ENCODE measurements at places on chromosomes 6 and 20. TPM values are rescaled to one million over a fixed set of nuclear protein-coding genes. Genes with fewer than 3 reads are reported as not detected.

- DNase-seq: peak; percentile 92
Observed at GRCh38 chr6:21588481-21589351, 4.8 kb upstream of the SOX4 start.

DNA sequence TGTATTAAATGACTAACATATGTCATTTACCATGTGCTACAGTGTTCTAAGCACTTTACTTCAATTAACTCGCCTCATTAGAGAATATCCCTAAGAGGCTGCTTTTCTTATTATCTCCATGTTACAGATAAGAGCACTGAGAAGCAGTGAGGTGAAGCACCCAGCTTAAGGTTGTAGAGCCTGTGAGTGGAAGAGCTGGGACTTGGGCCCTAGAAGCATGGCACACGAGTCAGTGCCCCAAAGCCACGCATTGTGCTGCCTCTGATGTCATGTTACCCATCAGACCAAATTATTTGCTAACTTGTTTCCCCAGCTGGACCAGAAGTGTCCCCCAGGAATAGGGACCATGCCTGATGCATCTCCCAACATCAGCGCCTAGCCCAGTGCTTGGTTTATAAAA, 34.1 kb downstream of the POFUT1 start:
- no peak for DNase-seq

DNA sequence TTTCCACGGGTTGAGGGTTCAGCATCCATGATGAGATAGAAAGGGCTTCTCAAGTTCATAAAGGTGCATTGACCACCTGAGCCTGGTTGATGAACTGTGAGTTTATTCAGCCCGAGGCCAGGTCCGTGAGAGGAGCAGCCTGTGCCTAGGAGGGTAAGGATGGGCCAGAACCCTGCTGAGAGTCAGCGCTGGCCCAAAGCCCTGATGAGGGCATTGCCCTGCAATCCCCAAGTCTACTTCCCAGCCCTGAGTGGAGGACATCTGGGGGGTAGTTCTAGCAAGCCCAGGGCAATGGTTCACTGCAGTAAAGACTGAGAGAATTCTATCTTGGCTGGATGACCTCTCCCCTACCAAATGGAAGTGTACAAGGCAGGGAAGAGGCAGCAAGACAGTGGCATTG, 123.3 kb upstream of the NXT1 start:
- no peak for DNase-seq

- no peak for DNase-seq
Observed at GRCh38 chr6:126743076-126743475, 375.4 kb upstream of the RSPO3 start.

ZNF165 gene
- 0.86 TPM for total RNA-seq

SAMD10 gene
- total RNA-seq: 1.3 TPM

DNA sequence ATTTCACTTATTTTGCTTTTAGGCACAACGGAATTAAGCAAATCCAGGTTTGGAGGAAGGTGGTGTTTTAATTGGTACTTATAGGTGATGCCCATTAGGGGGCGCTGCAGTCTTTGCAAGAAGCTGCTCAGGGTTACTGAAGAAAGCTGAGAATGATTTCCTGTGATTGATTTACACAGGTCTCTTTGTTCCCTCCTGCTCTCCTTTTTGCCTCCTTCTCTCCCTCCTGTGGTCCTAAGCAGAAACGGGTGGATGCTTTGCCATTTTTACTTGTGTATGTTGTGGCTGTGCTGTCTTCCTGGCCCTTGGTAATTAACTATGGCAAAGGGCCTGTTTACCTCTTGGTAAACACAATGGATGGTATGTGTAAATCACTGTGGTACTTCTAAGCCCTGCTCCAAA, 97.8 kb downstream of the ANKS1A start:
- DNase-seq: peak; percentile 84

- no peak for DNase-seq
Observed at GRCh38 chr6:83119742-83120300, 52.4 kb downstream of the DOP1A start.

DNA sequence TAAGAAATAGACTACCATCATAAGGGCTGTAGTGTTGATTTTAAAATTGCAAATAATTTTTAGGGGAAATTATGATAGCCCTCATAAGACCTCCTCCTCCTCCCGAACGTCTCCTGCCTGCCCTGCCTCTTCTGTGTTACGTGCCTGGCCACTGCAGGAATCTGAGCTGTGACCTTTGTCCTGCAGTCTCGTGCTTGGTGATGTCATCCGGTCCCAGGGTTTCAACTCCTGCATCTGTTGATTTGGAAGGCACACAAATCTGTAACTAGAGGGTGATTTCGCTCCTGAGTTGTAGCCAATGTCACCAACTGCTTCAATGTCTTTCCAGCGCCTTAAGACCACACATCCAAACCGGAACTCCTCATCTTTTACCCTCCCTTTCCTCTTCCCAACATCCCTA, 163.2 kb downstream of the AIG1 start:
- peak; percentile 59 for DNase-seq

ATP9A gene
- 9.3 TPM for total RNA-seq

DNA sequence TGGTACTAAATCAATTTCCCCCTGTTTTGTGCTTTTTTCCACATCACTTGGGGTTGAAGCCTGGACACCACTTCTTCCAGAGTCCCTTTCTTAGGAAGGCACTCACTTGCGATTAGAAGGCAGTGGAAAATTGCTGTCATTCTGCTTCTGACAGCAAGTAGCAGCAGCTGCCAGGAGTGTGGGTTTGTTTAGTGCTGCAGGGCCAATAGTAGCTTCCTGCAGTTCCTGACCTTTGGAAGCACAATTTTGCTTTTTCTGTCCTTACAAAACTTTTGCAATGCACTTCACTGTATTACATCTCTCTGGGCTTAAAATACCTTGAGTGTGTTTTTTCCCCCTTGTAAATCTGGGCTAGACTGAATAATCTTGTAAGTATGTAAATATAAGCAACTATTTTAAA, 12.5 kb upstream of the HLA-DRA start:
- peak; percentile 22 for DNase-seq

CNBD2 gene
- total RNA-seq: 4.5 TPM

CST5 gene
- total RNA-seq: not detected

Data from fibroblast of villous mesenchyme (primary cell).